DMS153 (cell line): ENCODE measurements at places on chromosomes 12 and 14.
A peak's percentile ranks its signal among the peaks of the same experiment; 100 is the strongest.

GRCh38 chr12:92143258-92143657, 2.4 kb downstream of the BTG1 start:
- no peak for DNase-seq

GRCh38 chr12:20053782-20054181, 314.6 kb upstream of the PDE3A start:
- no peak for DNase-seq

- no peak for DNase-seq
Measured at GRCh38 chr12:51219322-51219721, 1.5 kb upstream of the POU6F1 start.

GRCh38 chr14:95098984-95099599, 58.2 kb downstream of the DICER1 start:
- no peak for DNase-seq

- DNase-seq, result no peak
Measured at GRCh38 chr12:71312768-71313403, 126.7 kb upstream of the LGR5 start.

DNA sequence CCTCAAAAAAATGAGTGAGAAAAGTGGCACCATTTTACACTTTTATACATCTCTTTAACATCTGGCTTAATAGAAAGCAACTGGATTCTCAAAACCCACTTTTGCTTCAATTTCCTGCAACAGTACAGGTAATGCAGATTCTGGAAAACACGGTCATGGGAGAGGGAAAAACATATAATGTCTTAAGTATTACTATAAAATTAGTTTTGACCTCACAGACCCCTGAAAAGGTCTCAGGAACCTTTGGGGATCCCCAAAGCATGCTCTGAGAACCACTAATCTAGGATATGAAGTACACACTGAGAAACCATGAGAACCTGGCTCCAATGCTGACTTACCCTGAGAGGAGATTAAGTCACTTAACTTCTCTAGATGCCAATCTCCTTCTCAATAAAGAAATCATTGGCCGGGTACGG, 64.7 kb downstream of the PPP2R5E start:
- DNase-seq, result no peak

GRCh38 chr12:66999141-66999540, 270.0 kb upstream of the CAND1 start:
- no peak for DNase-seq

DNA sequence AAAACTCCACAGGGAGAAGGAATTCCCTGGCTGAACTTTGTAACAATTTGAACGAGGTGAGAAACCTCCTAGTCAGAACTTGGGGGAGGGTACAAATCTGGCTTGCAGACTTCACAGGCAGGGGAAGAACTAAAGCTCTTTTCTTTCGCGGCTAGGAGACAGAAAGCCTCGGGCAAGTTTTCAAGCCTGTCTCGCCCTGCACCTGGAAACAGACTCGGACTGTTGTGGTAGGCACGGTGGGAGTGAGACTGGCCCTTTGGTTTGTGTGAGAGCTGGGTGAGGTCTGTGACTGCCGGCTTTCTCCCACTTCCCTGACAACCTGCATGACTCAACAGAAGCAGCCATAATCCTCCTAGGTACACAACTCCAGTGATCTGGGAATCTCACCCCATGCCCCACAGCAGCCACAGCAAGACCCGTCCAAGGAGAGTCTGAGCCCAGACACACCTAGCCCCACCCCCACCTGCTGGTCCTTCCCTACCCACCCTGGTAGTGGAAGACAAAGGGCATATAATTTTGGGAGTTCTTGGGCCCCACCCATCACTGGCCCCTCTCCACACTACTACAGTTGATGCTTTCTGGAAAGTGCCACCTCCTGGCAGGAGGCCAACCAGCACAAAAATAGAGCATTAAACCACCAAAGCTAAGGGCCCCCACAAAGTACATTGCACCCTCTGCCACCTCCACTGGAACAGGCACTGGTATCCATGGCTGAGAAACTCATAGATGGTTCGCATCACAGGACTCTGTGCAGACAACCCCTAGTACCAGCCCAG, 102.7 kb upstream of the ST8SIA1 start:
- DNase-seq, result no peak

GRCh38 chr14:38255673-38256532, at the start of gene CLEC14A:
CLEC14A (minus strand) TSS chr14:38256093; CDS start chr14:38256022, 71 bp downstream.
- no peak for DNase-seq

- DNase-seq, result no peak
Measured at GRCh38 chr14:42370056-42370455, 763.4 kb downstream of the LRFN5 start.

GRCh38 chr12:212715-213526, 1.0 kb downstream of the SLC6A12 start:
- DNase-seq, result no peak

DNA sequence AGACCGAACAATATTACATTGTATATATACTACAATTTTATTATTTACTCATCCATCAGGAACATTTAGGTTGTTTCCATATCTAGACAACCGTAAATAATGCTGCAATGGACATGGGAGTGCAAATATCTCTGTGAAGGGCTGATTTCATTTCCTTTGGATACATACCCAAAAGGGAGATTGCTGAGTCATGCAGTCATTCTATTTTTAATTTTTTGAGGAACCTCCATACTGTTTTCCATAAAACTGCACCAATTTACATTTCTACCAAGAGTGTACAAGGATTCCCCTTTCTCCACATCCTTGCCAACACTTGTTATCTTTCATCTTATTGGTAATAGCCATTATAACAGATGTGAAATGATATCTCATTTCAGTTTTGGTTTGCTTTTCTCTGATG, 84.7 kb downstream of the SLC41A2 start:
- DNase-seq, result no peak

DNA sequence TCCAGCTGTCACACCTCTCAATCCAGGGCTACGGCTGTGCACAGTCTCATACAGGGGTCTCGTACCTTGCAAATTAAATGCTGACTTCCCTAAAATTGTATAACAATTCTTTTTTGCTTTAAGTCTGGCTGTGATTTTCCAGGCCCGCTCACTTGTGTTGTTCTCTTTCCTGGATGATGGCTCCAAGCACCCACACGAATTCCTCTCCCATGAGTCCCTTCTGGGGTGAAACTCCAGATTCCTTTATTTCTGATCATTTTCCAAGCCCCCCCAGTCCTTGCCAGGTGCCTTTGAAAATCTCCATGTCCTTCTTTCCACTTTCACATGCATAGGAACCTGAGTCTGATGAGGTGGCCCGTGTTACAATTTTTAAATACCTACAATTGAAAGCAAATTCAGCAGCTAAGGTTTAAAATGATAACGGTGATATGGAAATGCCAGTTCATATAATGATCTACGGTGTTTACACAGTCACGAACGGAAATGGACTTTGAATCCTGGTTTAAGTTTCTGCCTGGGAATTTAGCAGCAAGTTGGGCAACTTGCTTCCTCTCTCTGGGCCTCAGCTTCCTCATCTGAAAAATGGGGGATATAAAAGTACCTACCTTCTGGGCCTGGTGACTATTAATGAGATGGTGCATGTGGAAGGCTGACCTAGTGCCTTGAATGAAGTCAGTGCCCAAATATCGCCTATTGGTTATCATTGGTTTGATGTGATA, 85.5 kb downstream of the STAB2 start:
- no peak for DNase-seq

GRCh38 chr12:75933101-75933500, 98.5 kb downstream of the PHLDA1 start:
- DNase-seq, result no peak

GRCh38 chr12:94740601-94741362, 90.4 kb upstream of the TMCC3 start:
- DNase-seq, result no peak

- no peak for DNase-seq
Measured at GRCh38 chr12:88383405-88383804, 196.9 kb downstream of the KITLG start.

DNA sequence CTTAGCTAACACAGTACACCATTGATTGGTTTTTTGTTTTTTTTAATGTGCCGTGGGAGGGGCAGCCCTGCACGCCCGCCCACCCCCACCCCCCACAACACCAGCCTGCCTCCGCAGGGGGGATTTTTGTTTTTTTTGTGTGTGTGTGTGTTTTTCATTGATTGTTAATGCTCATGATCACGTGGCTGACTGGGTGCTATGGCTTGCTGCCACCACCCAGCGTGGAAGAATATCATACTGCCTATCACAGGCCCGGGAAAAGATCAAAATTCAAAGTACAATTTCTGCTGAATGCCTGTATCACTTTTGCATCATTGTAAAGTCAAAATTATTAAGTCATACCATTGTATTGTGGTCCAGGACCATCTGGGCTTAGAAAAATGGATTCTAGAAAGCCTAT, 8.3 kb downstream of the RESF1 start:
- no peak for DNase-seq

DNA sequence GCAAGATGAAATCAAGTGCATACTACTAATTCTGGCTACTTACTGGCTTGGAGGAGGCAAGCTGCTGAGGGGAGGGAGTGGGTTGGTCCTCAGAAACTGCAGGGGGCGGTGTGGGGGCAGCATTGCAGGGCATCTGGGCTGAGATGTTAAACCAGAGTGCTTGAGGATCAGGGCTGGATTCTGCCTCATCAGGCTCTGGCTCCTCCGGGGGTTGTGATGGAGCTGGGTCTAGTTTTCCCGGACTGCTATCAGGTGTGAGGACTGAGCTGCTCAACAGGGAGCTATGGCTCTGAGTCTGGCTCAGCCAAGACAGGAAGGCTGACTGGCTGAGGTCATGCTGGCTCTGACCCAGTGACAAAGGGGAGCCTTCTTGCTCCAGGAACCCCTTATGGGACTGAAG, 28.6 kb downstream of the BAZ2A start:
- DNase-seq, result no peak

DNA sequence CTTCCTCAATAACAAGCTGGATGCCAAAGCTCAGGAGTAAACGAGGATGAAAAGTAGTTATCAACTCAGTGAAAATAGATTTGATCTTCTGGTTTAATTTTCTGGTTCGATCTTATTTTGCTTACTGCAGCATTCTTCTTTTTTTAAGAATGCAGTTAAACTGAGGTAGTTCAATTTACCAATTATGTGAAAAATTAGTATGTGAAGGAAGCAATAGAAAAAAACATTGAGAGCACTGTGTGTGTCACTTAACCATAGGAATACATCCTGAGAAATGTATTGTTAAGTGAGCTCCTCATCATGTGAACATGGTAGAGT, 111.4 kb upstream of the TSPAN8 start:
- DNase-seq, result no peak

DNA sequence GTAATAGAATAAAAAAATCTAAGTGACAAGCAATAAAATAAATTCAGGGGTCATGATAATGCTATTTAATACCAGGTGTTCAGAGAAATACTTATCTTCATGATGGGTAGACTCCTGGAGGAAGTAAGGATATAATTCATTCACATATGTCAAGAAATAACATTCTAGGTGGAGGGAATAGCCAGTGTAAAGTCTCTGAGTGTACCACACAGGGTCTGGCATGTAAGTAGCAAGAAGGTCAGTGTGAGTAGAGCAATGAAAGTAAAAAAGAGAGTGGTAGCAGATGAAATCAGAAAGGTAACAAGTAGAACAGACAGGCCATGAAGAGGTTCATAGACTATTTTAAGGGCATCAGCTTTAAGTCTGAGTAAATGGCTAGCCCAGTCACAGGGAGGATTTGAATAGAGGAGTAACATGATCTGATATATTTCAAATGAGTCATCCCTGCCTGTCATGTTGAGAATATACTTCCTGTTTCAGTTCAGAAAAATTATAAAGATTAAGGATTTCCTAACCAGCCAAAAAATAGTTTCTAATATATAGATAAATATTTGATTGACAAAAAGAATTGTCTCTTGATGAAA, 519.9 kb downstream of the C12orf50 start:
- DNase-seq, result peak; percentile 24

DNA sequence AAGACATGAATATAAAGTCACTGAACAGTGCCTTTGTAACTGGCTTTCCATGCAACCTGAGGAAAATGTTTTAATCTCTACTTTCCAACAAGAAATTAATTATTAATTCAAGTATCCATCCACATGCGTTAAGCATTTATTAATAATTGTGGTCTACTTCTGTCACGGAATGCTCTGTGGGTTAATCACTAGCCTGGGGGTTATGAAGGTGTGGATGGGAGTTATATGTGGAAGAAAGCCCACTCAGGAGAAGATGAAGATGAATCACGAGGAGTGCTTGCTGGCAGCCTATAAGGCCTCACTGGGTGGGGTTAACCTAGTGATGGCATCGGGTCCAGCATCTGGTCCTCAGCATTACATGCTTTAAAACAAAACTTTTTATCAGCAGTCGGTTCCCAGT, 99.5 kb upstream of the AVPR1A start:
- DNase-seq, result no peak

DNA sequence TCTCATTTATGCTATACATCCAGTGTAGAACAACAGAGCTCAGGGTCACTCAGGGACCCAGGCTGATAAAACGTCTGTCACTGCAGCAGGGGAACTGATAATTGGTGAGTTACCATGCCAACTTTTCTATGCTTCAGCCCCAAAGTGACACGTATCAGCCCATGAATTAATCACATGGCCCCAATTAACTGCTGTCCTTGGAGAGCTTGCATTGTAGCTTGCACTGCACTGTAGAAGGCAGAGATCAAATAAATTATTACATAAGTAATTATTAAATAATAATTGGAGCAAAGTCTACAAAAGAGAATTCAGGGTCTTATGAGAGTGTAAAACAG, 144.6 kb downstream of the SUDS3 start:
- no peak for DNase-seq

GRCh38 chr12:115451780-115452736, 768.1 kb upstream of the TBX3 start:
- DNase-seq, result peak; percentile 60

DNA sequence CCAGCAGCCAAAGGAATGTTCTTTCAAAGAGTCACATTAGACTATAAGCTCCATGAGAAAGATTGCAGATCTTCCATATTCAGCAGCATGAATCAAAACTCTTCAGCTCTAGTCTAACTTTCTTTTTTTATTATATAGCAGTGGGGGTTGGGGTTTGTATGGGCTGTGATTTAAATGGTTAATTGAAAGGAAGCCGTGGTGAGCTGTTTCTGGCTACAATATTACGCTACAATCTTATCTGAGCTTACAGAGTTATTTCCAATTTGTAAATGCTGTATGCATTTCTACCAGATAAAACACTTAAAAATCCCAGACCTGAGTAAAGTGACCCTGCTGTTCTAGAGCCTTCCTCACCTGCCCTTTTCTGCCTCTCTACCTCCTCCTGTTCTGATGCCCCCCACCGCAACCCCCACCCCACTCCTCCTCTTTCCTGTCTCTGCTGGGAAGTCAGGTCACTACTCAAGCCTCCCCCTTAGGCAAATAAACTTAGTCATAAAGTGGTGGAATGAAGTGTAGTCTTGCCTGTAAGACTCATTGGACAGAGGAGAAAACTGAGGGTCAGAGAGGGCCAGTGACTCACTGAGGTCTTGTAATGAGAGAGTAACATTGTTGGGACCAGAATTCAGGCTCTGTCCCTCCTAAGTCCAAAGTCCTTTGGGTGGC, 1089.5 kb downstream of the BCL11B start:
- no peak for DNase-seq

- no peak for DNase-seq
Measured at GRCh38 chr12:32083489-32083888, 23.2 kb upstream of the BICD1 start.

GRCh38 chr12:46891306-46891705, 65.5 kb upstream of the SLC38A4 start:
- DNase-seq, result no peak

GRCh38 chr14:101635749-101636560, 74.7 kb downstream of the DIO3 start:
- no peak for DNase-seq

- no peak for DNase-seq
Measured at GRCh38 chr14:92553438-92553837, 39.9 kb downstream of the RIN3 start.

GRCh38 chr12:73531752-73532151, 1005.9 kb upstream of the ATXN7L3B start:
- no peak for DNase-seq
